ENCODE measurements at places on chromosomes 4 and X.

DNA sequence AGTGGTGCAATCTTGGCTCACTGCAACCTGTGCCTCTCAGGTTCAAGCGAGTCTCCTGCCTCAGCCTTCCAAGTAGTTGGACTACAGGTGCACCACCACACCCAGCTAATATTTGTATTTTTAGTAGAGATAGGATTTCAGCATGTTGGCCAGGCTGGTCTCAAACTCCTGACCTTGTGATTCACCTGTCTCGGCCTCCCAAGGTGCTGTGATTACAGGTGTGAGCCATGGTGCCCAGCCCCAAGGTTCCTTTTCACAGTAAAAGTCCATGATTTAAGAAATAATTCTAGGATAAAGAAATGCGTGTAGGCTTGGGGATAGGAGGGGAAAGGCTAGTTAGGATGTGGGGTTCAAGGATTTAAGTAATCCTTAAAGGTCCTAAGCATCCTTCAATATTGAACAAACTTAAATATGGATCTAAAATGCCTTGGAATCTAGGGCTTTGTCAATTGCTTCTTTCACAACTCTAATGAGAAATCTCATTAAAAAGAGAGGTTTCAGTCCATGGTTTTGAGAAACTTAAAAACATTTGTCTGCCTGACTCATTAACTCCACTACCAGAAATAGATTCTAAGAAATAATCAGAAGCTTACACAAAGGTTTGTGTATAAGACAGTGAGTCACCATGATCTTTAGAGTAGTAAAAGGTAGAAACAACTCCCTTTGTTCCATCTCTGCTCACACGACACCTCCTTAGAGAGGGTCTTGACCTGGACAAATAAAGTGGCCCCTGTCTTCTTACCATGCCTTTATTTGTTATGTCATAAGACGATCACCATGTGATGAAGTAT, 203.2 kb downstream of the PTTG2 start:
- DNase-seq: no peak

DNA sequence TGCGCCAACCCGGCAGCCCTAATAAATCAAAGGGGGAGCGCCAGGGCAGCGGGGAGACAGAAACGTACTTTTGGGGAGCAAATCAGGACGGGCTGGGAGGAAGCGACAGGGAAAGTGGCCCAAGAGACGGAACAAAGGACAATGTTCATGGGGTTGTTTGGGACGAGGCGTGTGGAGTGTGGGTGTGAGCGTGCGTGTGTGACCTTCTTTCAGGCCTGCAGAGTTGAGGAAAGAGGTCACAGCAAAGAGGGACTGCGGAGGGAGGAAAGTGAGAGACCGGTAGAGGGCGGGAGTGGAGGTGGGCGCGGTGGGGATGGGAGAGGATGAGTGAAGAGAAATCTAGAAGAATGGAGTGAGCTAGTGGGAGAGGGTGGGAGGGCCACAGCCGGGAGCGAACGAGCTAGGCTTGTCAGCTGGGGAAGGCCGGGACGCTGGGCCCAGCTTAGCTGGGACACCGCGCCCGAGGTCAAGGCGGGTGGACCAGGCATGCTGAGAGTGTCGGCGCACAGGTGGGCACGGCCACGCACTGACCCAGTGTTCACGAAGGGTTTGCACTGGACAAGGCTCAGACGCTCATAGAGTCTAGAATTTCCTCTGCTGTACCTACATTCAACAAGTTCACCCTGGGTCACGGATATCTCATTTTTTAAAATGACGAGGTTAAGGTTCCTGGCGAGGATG, 14.7 kb upstream of the PITX2 start:
- no peak for DNase-seq

DNA sequence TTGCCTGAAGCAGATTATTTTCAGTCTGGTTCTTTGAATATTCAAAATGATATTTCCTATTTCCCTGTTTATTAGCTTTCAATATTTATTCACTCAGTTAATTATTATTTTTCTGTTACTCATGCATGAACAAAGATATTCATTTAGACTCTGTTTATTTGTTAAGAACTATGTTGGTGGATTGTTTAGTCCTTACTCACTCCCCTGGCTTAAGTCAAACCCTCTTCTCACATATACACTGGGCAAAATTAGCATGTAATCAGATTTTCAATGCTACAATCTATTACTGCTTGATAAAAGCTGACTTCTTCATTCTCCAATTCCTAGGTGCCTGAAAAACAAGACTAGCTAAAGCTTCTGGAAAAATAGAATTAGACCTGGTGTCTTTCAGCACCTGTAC, 335.8 kb downstream of the FAT4 start:
- DNase-seq: no peak

DNA sequence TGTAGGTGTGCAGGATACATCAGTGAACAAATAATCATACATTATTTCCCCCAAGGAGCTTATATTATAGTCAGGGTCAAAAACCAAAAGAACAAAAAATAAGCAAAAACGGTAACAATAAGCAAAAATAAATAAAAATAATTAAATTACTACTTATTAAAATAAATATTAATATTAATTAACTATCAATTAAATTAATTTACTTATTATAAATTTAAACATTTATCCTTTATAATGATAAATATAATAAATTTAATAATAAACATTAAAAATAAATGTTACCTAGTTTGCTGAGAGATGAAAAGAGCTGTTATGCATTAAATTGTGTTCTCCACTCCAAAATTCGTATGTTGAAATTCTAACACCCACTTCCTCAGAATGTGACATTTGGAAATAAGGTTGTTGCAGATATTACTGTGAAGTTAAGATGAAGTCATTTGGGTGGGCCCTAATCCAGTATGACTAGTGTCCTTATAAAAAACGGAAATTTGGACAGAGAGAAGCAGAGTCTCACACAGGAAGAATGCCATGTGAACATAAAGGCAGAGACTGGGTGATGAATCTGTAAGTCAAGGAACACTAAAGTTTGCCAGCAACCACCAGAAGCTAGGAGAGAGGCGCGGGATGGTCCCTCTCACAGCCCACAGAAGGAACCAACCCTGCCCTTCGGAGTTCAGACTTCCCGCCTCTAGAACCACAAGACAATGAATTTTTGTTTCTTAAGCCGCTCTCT, 67.2 kb upstream of the IBSP start:
- DNase-seq: no peak

- DNase-seq: no peak
Measured at GRCh38 chr4:26899991-26900390, 39.4 kb downstream of the STIM2 start.

DNA sequence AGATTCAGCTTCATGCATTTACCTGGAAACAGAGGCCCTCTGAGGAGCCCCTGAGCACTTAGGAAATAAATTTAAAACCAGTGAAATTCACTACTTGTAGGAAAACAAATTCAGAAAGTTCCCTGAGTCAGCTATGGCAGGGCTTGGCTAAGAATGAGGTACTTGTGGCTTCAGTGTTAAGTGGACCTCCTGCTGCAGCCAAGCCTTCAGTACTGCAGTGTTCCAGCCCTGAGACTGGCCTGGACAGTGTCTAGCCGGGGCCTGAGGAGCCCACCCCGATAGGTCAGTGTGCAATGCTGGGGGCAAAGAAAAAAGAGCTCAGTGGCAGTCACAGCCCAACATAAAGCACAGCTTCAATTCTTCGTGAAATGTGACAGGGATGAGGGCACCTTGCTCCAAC, 41.9 kb downstream of the F11 start:
- no peak for DNase-seq

Data from NT2/D1 (cell line).